ENCODE measurements at places on chromosomes 2 and 18. TPM values are rescaled to one million over a fixed set of nuclear protein-coding genes. Genes with fewer than 3 reads are reported as not detected.

GRCh38 chr2:232731470-232731869, 34.3 kb downstream of the GIGYF2 start:
- peaks cover 66% of the 10 kb centered on the region for H3K36me3 ChIP-seq
- H3K27me3 ChIP-seq = no peaks in the 10 kb centered on the region
- H3K27ac ChIP-seq = no peak overlapping the region

DNA sequence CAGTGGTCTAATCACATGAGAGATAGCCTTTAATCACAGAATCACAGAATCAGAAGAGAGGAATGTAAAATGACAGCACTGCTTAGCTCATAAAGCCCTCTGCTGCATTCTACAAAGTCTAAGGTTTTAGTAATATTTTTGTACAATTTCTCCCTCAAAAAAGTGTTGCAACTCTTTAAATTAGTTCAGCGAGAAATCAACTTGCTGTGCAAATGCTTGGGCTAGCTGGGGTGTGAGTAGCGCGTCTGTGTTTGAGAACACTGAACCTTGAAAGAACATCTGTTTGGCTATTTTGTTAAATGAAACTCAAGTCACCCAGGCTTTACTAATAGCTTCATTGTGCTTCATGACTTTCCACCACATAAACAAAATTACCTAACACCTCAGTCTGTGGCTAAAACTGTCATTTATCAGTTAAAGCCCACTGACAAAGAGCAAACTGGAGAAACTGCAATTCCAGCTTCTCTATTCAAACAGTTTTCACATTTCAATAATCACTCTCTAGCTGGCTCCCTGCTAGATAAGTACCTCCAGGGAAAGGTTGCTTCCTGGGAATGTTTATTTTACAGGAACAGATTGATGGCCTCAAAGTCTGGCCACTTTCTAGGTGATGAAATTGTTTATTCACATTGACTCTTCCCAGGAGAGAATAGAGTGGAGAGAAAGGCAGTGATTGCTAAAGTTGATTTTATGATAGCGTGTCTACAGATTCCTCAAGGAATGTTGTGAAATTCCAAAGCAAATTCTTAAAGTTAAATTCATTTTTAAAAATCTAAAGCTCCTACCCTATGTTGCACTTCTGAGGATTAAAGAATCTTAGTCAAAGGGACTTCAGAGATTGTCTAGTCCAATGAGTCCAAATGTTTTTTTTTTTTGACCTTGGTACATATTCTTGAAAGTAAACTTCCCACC, 36.0 kb upstream of the STAT1 start:
- H3K4me3 ChIP-seq = no peak overlapping the region
- no peak overlapping the region for H3K27ac ChIP-seq
- peaks cover 9% of the 10 kb centered on the region for H3K27me3 ChIP-seq
- no peaks in the 10 kb centered on the region for H3K36me3 ChIP-seq
- no peaks in the 10 kb centered on the region for H3K4me1 ChIP-seq

Gene NOP58
- 153 TPM for total RNA-seq

GRCh38 chr18:22199005-22199404, 29.6 kb downstream of the GATA6 start:
- H3K36me3 ChIP-seq = no peaks in the 10 kb centered on the region
- no peak for DNase-seq
- H3K4me1 ChIP-seq = no peaks in the 10 kb centered on the region
- H3K27me3 ChIP-seq = peaks cover 15% of the 10 kb centered on the region
- H3K4me3 ChIP-seq = no peak overlapping the region

Gene GNLY
- total RNA-seq = 1.8 TPM

- H3K4me3 ChIP-seq = no peak overlapping the region
- H3K27ac ChIP-seq = no peak overlapping the region
- H3K36me3 ChIP-seq = no peaks in the 10 kb centered on the region
- DNase-seq = no peak
- H3K4me1 ChIP-seq = no peaks in the 10 kb centered on the region
Measured at GRCh38 chr2:149692961-149693396, 105.4 kb upstream of the MMADHC start.

Gene PPP1R1C
- not detected for total RNA-seq

GRCh38 chr18:33802955-33803354, 224.9 kb downstream of the ASXL3 start:
- no peaks in the 10 kb centered on the region for H3K36me3 ChIP-seq
- H3K4me1 ChIP-seq = no peaks in the 10 kb centered on the region
- no peak overlapping the region for H3K4me3 ChIP-seq
- H3K27me3 ChIP-seq = no peaks in the 10 kb centered on the region

- H3K27me3 ChIP-seq = peaks cover 4% of the 10 kb centered on the region
- no peaks in the 10 kb centered on the region for H3K36me3 ChIP-seq
- H3K4me1 ChIP-seq = no peaks in the 10 kb centered on the region
- no peak overlapping the region for H3K27ac ChIP-seq
- no peak for DNase-seq
- no peak overlapping the region for H3K4me3 ChIP-seq
Measured at GRCh38 chr2:867296-867695, 83.4 kb upstream of the SNTG2 start.

Gene C2orf80
- not detected for total RNA-seq

Gene CD207
- not detected for total RNA-seq

- no peaks in the 10 kb centered on the region for H3K36me3 ChIP-seq
- DNase-seq = no peak
- H3K27ac ChIP-seq = no peak overlapping the region
- no peak overlapping the region for H3K4me3 ChIP-seq
- peaks cover 2% of the 10 kb centered on the region for H3K27me3 ChIP-seq
Measured at GRCh38 chr2:1101982-1102590, 151.4 kb downstream of the SNTG2 start.

- DNase-seq = no peak
- no peaks in the 10 kb centered on the region for H3K36me3 ChIP-seq
- H3K4me3 ChIP-seq = peak overlapping the region; percentile 82
Measured at GRCh38 chr18:9017905-9018227, 84.6 kb upstream of the NDUFV2 start.

Gene KATNAL2
- 2.6 TPM for total RNA-seq

DNA sequence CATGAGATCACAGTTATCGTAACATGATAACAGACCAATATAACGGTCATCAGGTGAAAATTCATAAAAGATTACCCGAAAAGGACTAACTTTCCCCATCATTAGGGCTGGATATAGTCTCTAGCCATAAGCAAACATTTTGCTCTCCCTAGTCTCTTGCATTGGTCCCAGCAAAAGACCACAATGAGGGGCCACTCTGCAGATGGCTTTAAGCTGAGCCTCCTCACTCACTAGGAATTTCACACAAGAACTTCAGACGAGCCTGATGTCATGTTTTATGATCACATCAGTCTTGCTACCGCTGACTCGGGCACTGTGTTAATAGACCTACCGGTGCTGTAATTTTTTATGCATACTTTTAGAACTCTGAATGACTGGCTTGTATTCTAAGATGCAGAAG, 35.2 kb downstream of the STK17B start:
- peaks cover 87% of the 10 kb centered on the region for H3K36me3 ChIP-seq
- H3K27me3 ChIP-seq = no peaks in the 10 kb centered on the region
- H3K4me3 ChIP-seq = no peak overlapping the region
- no peak for DNase-seq
- H3K4me1 ChIP-seq = peaks cover 7% of the 10 kb centered on the region
- H3K27ac ChIP-seq = no peak overlapping the region

GRCh38 chr2:222410534-222410933, 13.8 kb upstream of the SGPP2 start:
- H3K4me1 ChIP-seq = no peaks in the 10 kb centered on the region
- no peak overlapping the region for H3K27ac ChIP-seq
- no peak for DNase-seq
- no peak overlapping the region for H3K4me3 ChIP-seq

- no peak for DNase-seq
- no peak overlapping the region for H3K4me3 ChIP-seq
- H3K27me3 ChIP-seq = no peaks in the 10 kb centered on the region
- no peak overlapping the region for H3K27ac ChIP-seq
Measured at GRCh38 chr2:35790292-35790691, 565.3 kb upstream of the CRIM1 start.

Gene CREG2
- not detected for total RNA-seq

Gene PDCD1
- 3.5 TPM for total RNA-seq

- no peaks in the 10 kb centered on the region for H3K27me3 ChIP-seq
- no peak overlapping the region for H3K27ac ChIP-seq
- no peaks in the 10 kb centered on the region for H3K36me3 ChIP-seq
- H3K4me3 ChIP-seq = no peak overlapping the region
Measured at GRCh38 chr2:215071676-215072075, 66.8 kb downstream of the ABCA12 start.

DNA sequence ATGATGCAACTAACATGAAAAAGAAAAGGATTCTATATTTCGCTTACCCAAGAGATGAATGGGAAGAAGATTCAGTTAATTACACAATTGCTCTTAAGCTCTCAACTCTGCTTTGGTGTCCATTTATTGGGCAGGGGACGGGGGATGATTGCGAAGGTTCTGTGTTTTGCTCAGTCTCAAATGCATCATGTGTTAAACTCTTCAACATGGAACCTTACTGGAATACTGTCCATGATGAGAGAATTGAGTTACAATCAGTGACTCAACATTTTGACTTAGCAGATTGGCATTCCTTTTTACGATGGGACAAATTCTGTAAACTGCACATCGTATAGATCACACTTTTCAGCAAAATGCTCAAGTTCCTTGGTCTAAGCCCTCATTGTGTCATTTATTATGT, 135.6 kb downstream of the RBMS1 start:
- H3K4me3 ChIP-seq = no peak overlapping the region
- H3K27ac ChIP-seq = no peak overlapping the region
- peaks cover 29% of the 10 kb centered on the region for H3K36me3 ChIP-seq
- no peaks in the 10 kb centered on the region for H3K27me3 ChIP-seq

DNA sequence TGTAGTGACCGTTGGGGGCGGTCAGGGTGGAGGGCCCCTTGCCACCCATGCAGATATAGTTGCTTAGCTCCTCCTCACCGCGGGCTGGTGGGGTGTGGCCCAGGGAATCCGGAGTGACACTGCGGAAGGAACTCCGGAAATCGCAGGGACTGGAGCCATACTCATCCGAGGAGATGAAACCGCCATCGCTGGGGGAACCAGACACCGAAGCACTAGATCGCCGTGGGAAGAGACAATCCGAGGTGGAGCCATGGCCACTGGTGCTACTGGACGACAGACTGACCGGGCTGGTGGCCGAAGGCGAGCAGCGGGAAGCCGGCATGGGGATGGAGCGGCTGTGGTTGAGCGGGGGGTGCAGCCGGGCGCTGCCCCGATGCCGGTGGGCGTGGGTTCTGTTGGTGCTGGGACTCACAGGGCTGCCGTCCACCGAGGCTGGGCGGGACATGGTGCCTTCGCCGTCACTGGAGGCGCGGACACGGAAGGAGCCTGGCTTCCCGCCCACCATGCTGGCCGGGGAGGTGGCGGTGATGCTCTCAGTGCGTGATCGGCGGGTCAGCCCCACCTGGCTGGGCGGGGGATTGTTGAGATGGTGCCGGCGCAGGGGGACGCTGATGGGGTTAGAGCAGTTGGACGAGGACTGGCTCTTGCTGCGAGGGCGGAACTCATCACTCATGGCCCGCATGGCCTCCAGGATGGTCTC, 2.2 kb downstream of the IRS1 start:
- H3K27me3 ChIP-seq = no peaks in the 10 kb centered on the region
- peaks cover 49% of the 10 kb centered on the region for H3K4me1 ChIP-seq
- no peak for DNase-seq
- H3K4me3 ChIP-seq = peak overlapping the region; percentile 92
- peaks cover 1% of the 10 kb centered on the region for H3K36me3 ChIP-seq

DNA sequence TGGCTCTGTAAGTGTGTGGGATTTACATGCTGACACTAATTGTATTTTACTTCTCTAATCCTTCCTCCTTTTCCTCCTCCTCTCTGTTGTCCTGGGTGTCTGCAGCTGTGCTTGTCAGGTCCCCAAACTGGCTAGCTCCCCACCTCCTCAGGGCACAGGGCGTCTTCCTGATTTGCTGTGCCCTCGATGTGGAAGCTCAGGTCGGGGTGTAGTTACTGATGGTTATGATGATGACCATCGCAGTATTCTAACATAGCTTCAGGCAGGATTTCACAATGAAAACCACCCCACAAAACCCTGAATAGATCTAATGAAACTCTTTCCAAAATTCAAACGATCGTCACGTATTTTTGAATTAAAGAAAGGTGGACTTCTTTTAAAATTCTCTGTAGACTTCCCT, 428.4 kb downstream of the TGIF1 start:
- H3K4me3 ChIP-seq = no peak overlapping the region
- no peaks in the 10 kb centered on the region for H3K4me1 ChIP-seq
- no peak for DNase-seq
- no peak overlapping the region for H3K27ac ChIP-seq

GRCh38 chr2:102544182-102544581, 71.2 kb downstream of the SLC9A4 start:
- DNase-seq = no peak
- no peak overlapping the region for H3K27ac ChIP-seq
- H3K36me3 ChIP-seq = no peaks in the 10 kb centered on the region
- no peak overlapping the region for H3K4me3 ChIP-seq
- H3K27me3 ChIP-seq = peaks cover 2% of the 10 kb centered on the region

GRCh38 chr18:26714739-26715138, 150.8 kb downstream of the AQP4 start:
- no peak overlapping the region for H3K4me3 ChIP-seq
- no peak for DNase-seq
- peaks cover 2% of the 10 kb centered on the region for H3K27me3 ChIP-seq

- no peak overlapping the region for H3K4me3 ChIP-seq
- no peaks in the 10 kb centered on the region for H3K4me1 ChIP-seq
- H3K27ac ChIP-seq = no peak overlapping the region
- H3K36me3 ChIP-seq = no peaks in the 10 kb centered on the region
Measured at GRCh38 chr2:121791290-121791689, 35.8 kb downstream of the TSN start.

- peaks cover 25% of the 10 kb centered on the region for H3K36me3 ChIP-seq
- H3K27me3 ChIP-seq = no peaks in the 10 kb centered on the region
- no peak overlapping the region for H3K27ac ChIP-seq
- H3K4me3 ChIP-seq = no peak overlapping the region
Measured at GRCh38 chr18:74525741-74526140, 8.6 kb upstream of the CNDP1 start.

- DNase-seq = no peak
- H3K27ac ChIP-seq = no peak overlapping the region
- no peaks in the 10 kb centered on the region for H3K27me3 ChIP-seq
- H3K36me3 ChIP-seq = no peaks in the 10 kb centered on the region
- no peak overlapping the region for H3K4me3 ChIP-seq
- no peaks in the 10 kb centered on the region for H3K4me1 ChIP-seq
Measured at GRCh38 chr2:2830576-2830975, 499.5 kb upstream of the MYT1L start.

DNA sequence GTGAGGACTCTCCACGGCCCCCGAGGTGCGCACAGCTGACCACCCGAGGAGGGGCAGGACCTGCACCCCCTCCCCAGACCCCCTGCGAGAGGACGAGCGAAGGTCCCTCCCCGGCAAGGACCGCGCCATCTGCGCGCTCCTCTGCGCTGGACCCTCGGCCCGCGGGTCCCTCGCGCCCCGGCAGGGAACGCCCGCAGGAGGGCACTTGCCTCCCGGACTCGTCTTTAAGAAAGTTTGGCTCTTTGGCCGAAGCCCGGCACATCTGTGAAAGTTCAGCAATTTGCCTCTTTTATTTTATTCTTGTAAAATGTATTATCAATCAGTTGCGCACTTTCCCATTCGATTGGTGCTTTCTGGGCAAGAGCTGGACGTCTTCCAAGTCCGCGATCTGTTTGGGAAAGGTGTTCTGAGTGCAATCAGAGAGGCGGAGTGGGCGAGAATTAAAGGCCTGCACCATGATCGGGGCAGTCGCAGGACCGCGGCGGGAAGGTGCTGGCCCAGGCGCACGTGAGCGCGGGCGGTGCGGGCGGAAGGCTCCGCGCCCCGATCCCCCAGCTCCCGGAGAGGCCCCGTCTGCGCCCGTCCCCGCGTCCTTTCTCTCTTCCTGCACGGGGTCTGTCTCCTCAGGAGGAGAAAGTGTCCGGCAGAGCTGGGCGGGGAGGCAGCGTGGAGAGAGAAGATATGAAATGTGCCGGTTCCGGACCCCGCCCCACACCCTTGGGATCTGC, 1.6 kb upstream of the ALKAL2 start:
- H3K27ac ChIP-seq = no peak overlapping the region
- H3K27me3 ChIP-seq = peaks cover 22% of the 10 kb centered on the region
- no peaks in the 10 kb centered on the region for H3K36me3 ChIP-seq
- peaks cover 17% of the 10 kb centered on the region for H3K4me1 ChIP-seq
- DNase-seq = no peak
- peak overlapping the region; percentile 67 for H3K4me3 ChIP-seq

Gene ECEL1
- total RNA-seq = not detected

All from activated B cell treated with CpG ODN at 0.5 μM for 24 hours (primary cell).